Liver (tissue), 10 donors: ENCODE measurements at places on chromosomes 2 and 18.

GRCh38 chr2:7325186-7325585, 408.0 kb downstream of the RNF144A start:
- no peak for DNase-seq

- no peak for DNase-seq
These were observed 3.2 kb downstream of the CYS1 start for GRCh38 chr2:10076988-10077527.

DNA sequence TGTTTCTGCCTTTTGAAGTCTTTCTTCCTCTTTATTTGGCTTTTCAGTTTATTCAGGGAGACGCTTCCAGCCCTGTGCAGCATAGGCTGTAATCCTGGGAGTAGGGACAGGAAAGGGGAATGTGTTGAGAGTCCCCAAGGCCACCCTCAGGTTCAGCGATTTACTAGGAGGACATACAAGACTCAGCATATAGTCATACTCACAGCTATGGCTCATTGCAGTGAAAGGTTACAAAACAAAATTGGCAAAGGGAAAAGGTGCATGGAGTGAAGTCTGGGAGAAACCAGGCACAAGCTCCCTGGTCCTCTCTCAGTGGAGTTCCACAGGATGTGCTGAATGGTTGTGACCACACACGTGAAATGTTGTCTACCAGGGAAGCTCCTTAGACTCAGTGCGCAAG, 49.6 kb upstream of the ZNF638 start:
- DNase-seq = no peak

DNA sequence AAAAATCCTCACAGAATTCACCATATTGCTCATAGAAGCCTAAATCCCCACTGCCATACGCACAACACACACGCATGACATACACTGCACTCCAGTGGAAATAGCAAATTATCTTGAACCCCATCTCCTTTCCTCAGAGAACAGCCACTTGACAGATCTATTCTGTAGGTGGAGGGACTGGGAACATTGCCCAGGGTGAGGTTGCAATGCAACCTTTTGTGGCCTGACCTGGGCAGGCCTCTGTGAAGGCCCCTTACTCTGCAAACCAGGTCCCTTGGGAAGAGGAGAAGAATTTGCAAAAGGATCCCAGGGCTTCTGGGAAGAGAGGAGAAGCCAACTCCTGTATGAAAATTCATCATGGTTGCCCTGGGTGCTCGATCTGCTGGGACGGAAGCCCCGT, 51.9 kb downstream of the SDC1 start:
- DNase-seq = no peak

DNA sequence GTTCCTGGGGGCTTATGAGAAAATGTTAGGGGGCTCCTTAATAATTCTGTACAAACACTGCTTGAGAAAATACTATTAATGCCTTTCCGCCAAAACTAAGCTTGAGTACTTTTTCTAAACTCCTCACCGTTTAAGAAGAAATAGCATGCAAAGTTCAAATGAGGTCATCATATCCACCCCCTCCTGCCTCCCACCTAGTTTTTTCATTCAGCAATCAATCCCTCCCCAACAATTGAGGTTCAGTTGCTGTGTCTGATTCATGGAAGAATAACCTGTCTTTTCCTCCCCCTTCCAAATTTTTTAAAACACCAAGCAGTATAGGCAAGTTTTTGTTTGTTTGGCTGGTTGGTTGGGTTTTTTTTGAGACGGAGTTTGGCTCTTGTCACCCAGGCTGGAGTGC, 24.4 kb upstream of the RMP24 start:
- no peak for DNase-seq

GRCh38 chr2:88692187-88692586, 714 bp downstream of the RPIA start:
- DNase-seq = peak; percentile 48

DNA sequence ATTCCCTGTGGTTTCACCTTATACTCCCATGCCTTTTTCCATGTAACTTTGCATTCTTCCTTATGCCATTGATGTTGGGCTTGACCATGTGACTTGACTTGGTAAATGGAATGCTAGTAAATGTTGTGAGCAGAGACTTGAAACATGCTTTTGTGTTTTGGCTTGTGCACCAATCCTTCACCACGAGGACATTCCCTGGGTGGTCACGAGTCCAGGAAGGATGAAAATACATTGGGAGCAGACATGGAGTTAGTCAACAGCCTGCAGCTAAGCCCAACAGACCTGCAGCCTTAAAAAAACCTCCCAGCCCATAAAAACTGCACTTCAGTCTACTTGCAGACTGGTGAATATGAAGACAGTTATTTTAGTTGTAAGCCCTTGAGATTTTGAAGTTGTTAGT, 116.5 kb upstream of the SPATS2L start:
- no peak for DNase-seq

DNA sequence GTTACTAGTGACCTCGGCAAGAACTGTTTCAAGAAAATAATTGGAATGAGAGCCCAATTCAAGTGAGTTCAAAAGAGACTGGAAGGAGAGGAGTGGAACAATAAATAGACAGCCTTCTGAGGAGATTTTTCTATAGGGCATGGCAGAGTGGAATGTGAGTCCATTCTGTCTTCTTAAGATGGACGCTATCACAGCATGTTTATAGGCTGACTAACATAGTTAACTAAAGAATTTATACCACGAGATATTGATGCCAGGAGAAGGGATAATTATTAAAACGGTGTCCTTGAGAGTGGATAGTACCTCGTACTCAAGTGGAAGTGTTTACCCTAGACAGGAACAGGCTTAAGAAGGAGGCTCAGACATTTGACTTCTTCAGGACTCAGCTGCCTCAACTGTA, 143.5 kb upstream of the RBBP8 start:
- DNase-seq = no peak

DNA sequence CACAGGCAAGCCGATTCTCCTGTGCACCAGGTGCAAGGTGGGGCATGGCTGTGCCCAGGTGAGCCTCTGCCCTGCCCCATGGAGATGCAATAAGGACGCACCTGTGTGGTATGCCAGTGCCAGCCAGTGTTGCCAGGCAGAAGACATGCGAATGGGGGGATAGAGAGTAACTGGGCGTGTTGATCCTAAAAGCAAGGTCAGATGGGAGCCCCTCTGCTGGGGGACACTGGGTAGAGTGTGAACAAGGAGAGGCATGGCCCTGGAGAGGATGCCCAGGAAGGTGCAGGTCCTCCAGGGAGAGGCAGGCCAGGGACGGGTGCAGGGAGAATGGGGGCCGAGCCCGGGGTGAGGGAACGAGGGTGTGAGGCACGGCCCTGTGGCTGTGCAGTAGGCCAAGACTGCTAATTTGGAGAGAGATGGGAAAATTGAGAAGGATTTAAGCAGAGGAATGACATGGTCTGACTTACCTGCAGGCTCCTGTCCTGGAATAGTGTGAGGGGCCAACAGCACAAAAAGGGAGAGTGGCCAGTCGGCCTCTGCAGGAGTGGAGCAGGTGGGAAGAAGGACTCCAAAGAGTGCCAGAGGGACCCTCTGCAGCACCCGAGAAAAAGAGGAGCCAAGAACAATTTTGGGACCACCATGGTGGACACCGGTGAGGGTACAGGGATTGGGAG, 690.4 kb upstream of the HS6ST1 start:
- no peak for DNase-seq

GRCh38 chr18:6382963-6383362, 31.7 kb downstream of the L3MBTL4 start:
- no peak for DNase-seq

DNA sequence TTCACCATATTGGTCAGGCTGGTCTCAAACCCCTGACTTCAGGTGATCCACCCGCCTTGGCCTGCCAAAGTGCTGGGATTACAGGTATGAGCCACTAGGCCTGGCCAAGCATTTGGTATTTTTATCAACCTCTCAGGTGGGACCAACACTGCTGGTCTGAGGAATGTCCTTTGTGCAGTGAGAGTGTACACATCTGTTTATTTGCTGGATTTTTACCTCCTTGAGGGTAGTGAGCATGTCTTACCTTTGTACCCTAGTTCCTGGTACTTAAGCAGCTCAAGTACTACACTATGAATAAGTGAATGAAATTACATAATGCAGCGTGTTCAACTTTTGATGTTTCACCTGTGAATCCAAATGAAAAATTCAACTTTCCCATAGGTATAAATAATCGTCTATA, 29.8 kb downstream of the SOS1 start:
- no peak for DNase-seq

- no peak for DNase-seq
These were observed 105.7 kb downstream of the KYNU start for GRCh38 chr2:142983174-142983573.

- no peak for DNase-seq
These were observed 131.5 kb downstream of the CPS1 start for GRCh38 chr2:210687786-210688470.

DNA sequence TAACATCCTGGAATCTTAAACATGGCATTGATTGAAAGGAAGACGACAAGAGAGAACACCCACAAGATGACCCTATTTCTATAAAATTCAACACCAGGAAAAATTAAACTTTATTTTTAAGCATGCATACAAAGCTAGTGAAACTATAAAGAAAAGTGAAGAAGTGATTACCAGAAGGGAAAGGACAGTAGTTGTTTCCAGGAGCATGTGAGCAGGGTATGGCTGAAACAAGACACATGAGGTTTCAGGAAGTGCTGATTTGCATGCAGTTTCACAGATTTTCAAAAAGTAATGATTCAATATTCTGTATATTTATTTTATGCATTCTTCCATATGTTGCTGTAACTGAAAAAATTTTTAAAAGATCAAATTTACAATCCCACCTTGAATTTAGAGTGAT, 24.6 kb upstream of the DAW1 start:
- DNase-seq = no peak

DNA sequence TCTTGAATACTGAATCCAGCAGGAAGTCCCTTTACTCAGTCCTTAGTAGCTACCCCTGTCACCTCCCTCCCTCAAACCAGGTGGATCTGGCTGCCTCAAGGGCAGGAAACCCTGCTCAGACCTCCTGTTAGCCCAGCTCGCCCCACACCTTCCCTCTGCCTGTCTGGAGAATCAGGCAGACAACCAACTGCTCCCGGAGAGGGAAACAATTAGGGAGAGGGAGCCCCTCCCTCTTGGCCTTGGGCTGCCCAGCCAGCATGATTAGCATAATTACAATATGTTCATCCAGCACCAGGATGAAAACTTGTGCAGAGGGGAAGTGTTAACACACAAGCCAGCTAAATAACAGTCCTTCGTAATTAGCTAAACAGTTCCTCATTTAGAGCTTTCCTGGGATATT, 185.5 kb downstream of the C1D start:
- DNase-seq = no peak

DNA sequence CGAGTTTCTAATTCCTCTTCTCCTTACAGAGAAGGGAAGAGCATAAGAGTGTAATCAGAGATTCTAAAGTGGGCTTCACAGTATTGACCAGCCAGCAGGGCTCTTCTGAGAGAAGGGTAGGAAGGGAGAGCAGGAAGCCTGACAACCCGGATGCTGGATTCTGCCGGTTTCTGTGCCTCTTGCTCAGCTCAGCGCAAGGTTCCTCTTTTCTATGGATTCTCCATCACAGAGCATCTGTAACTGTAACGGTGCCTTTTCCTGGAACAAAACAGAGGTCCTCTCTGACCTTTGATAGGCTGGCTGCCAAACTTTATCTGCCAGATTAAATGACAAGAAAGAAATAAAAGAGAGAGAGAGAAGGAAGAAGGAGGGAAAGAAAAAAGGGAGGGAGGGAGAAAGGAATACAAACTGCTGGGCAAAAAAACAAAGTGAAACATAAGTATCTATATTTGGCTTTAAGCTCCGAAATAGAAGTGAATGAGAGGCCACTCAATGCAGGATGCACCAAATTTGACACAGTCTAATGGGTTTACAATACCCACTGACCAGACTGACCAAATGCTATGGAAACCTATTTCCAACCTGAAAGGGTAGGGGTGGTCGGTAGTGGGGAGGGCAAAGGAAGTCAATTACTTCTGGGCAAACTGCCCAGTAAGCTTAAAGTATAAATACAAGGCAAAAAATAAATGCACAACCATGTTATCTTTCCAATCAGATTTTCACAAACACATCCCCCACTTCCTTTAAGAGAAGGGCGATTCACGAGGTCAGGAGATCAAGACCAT, 59.2 kb downstream of the PIEZO2 start:
- no peak for DNase-seq

GRCh38 chr2:118464046-118464445, 375.8 kb downstream of the INSIG2 start:
- DNase-seq = no peak

DNA sequence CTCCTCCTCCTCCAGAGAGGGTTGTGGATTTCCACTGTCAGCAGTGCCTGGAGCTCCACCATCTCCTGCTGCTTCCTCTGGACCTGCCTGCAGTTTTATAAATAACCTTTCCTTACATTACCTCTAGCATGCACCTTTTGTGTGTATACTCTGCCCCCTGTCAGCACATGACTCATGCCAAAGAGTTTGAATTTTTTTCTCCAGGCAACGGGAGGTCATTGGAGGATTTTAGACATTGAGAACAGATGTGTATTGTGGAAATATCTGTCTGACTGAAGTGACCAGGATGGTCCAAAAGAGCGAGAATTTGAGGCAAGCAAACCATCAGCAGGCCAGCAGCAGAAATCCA, 31.7 kb downstream of the IL37 start:
- DNase-seq = no peak

GRCh38 chr18:36340246-36340645, 42.7 kb downstream of the FHOD3 start:
- DNase-seq = no peak

- no peak for DNase-seq
These were observed 148.6 kb downstream of the HAUS1 start for GRCh38 chr18:46252759-46253158.

GRCh38 chr2:146579147-146579930, 1265.5 kb upstream of the ACVR2A start:
- DNase-seq = no peak

- no peak for DNase-seq
These were observed 114.0 kb upstream of the RND3 start for GRCh38 chr2:150601280-150602038.

- no peak for DNase-seq
These were observed 310.4 kb upstream of the NT5C1B start for GRCh38 chr2:18899725-18900124.

- no peak for DNase-seq
These were observed 65.3 kb upstream of the DNER start for GRCh38 chr2:229779650-229780049.

- DNase-seq = no peak
These were observed 42.1 kb downstream of the TET3 start for GRCh38 chr2:74026687-74027241.

DNA sequence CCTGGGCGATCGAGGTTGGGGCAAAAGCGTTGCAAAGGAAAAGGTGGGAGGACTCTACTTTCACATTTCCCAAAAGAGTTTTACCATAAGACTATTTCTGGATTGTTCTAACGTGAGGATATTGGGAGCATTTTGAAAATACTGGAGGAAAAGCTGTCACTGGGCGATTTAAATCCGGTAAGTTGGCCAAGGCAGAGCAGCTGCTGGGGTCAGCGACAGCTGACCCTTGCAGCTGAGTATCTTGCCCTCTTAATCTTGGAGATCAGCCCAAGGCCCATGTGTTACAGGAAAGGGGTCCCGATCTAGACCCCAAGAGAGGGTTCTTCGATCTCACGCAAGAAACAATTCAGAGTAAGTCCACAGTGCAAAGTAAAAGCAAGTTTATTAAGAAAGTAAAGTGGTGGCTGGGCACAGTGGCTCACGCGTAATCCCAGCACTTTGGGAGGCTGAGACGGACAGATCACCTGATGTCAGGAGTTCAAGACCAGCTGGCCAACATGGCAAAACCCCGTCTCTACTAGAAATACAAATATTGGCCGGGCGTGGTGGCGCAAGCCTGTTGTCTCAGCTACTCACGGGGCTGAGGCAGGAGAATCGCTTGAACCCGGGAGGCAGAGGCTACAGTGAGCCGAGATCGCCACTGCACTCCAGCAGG, 964 bp upstream of the ST3GAL5 start:
- DNase-seq = no peak
